ENCODE measurements at places on chromosomes 2 and 18. TPM values are rescaled to one million over a fixed set of nuclear protein-coding genes. Genes with fewer than 3 reads are reported as not detected.

FAM168B gene
- 33.2 TPM for polyA plus RNA-seq

EML6 gene
- polyA plus RNA-seq, result 0.79 TPM

DQX1 gene
- polyA plus RNA-seq, result 0.36 TPM

CRACDL gene
- polyA plus RNA-seq, result 0.28 TPM

DUSP2 gene
- 66.1 TPM for polyA plus RNA-seq

SDC1 gene
- not detected for polyA plus RNA-seq

TMEM200C gene
- not detected for polyA plus RNA-seq

TTC39C gene
- 29.5 TPM for polyA plus RNA-seq

RTP5 gene
- not detected for polyA plus RNA-seq

UGT1A5 gene
- not detected for polyA plus RNA-seq

TM4SF20 gene
- polyA plus RNA-seq, result not detected

ELOA2 gene
- polyA plus RNA-seq, result not detected

CYRIA gene
- polyA plus RNA-seq, result 72.4 TPM

RRM2 gene
- polyA plus RNA-seq, result not detected

CFC1 gene
- polyA plus RNA-seq, result not detected

GREB1L gene
- polyA plus RNA-seq, result not detected

SNORC gene
- polyA plus RNA-seq, result 0.61 TPM

EIF2AK3 gene
- 6.6 TPM for polyA plus RNA-seq

PTPN4 gene
- 5.5 TPM for polyA plus RNA-seq

CLEC4F gene
- polyA plus RNA-seq, result 2.3 TPM

INHA gene
- polyA plus RNA-seq, result not detected

PFN4 gene
- polyA plus RNA-seq, result not detected

ACMSD gene
- polyA plus RNA-seq, result not detected

UGT1A8 gene
- not detected for polyA plus RNA-seq

DTNA gene
- 0.76 TPM for polyA plus RNA-seq

ZNF396 gene
- 0.36 TPM for polyA plus RNA-seq

NBEAL1 gene
- 5.3 TPM for polyA plus RNA-seq

ARHGAP25 gene
- polyA plus RNA-seq, result 20.8 TPM

DSG4 gene
- not detected for polyA plus RNA-seq

TBR1 gene
- polyA plus RNA-seq, result not detected

WNT10A gene
- 0.04 TPM for polyA plus RNA-seq

CDH2 gene
- polyA plus RNA-seq, result 0.08 TPM

ADCYAP1 gene
- not detected for polyA plus RNA-seq

ST3GAL5 gene
- polyA plus RNA-seq, result 51.2 TPM

KCNJ3 gene
- polyA plus RNA-seq, result not detected

HTR2B gene
- not detected for polyA plus RNA-seq
